DND-41 (cell line): ENCODE measurements at places on chromosomes 12 and 14.
A peak's percentile ranks its signal among the peaks of the same experiment; 100 is the strongest.

- peak; percentile 61 for DNase-seq
These were observed 5.0 kb upstream of the E2F7 start for GRCh38 chr12:77070382-77070781.

DNA sequence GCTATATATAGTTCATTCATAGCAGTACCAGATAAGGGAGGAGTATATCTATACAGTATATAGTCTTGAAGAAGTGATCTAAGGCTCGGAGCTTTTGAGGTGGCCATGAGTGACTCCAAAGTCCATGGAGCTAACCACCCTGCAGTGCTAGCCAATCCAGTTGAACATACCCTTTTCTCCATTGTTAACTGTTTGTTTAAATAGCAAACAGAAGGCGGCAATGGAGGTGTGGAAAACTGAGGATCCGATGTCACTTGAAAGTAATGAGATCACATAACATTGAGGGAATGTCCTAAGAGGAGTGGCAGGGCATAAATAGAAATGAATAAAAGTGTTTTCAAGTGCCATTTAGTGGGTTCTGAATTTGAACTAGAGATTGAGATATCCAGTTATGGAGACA, 12.4 kb upstream of the SNAPC1 start:
- no peak for DNase-seq

DNA sequence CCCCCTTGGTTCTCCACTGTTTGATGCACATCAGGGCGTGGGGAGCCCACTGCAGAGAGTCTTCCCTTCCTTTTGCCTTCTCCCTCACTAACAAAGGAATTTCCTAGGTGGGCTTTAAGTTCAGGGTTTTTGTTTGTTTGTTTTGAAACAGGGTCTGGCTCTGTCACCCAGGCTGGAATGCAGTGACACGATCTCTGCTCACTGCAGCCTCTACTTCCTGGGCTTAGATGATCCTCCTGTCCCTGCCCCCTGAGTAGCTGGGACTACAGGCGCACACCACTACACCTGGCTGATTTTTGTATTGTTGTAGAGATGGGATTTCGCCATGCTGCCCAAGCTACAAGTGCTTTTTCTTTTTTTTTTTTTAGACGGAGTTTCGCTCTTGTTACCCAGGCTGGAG, 33.8 kb downstream of the EP400 start:
- no peak for DNase-seq

DNA sequence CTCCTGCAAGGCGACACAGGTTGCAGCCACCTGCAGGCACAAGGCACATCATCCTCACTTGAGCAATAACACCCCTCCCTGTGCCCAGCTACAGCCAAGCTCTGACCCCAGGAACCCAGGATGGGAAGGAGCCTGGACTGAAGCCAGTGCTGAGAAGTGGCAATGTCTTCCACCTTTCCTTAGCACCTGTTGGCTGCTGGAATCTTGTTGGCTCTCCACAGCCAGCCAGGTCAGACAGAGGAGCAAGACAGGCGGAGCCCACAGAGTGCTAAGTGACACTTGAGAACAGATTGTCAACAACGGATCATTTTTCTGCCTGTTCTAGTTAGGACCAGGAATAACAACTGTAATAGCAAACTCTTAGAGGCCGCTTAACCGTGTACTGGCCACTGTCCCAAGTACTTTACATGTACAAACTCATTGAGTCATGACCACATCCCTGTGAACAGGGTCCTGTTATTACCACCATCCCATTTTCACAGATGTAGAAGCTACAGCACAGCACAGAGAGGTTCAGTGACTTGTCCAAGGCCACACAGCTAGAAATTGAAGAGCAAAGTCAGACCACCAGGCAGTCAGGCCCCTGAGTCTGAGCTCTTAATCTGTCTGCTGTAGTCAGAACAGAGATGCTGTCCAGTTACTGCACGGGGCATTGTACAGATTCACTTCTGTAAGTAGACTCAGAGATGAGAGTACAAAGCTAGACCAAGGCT, 45.6 kb downstream of the RNFT2 start:
- no peak for DNase-seq

- no peak for DNase-seq
These were observed 601.8 kb downstream of the SLC16A7 start for GRCh38 chr12:60197589-60197988.

DNA sequence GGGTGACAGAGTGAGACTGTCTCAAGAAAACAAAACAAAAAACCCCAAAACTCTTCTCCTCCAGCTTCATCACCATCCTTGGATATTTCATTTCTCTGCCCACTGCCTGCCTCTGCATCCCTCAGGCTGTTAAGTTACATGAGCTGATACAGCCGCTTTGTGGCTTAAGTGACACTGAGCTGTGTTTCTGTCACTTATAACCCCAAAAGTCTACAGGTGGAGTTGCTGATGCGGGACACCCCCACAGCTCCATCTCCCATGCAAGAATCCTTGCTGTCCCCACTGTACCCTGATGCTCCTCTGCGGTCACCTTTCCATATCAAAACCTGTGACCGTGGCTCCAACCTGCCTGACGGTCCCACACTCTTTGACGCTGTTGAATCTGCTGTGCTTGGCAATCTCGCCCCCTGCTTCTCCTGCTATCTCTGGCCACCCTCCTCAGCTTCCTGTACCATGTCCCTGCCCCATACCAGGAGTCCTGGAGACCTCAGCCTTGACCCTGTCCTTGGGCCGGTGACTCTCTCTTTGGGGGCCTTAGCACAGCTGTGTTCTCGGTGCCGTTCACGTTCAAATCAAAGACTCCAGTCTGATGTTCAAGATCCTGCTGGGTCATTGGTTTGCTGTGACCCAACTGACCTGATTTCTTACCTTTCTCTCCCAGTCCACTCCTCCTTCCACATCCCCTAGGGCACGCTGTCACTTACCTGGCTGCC, 20.3 kb downstream of the HVCN1 start:
- no peak for DNase-seq
